ENCODE measurements at places on chromosomes 12 and 14. TPM values are rescaled to one million over a fixed set of nuclear protein-coding genes. Genes with fewer than 3 reads are reported as not detected.

The CIROP gene
- total RNA-seq, result not detected

The KRT76 gene
- not detected for total RNA-seq

The DHRS2 gene
- total RNA-seq, result 3.7 TPM

The MGP gene
- not detected for total RNA-seq

The KLHL33 gene
- 0.05 TPM for total RNA-seq

The CNTN1 gene
- not detected for total RNA-seq

The KRT6C gene
- not detected for total RNA-seq

The WSCD2 gene
- total RNA-seq, result not detected

The SLC41A2 gene
- 11.1 TPM for total RNA-seq

The HOXC9 gene
- total RNA-seq, result not detected

The LRTM2 gene
- not detected for total RNA-seq

The BBOF1 gene
- 1.9 TPM for total RNA-seq

The FSCB gene
- total RNA-seq, result not detected

The POTEM gene
- not detected for total RNA-seq

The LMNTD1 gene
- not detected for total RNA-seq

The KCNH3 gene
- 2.4 TPM for total RNA-seq

The TPPP2 gene
- not detected for total RNA-seq

The CD163 gene
- total RNA-seq, result not detected

The CLEC4C gene
- not detected for total RNA-seq

The MORN3 gene
- 2.0 TPM for total RNA-seq

The FAM222A gene
- total RNA-seq, result 0.53 TPM

The CPNE6 gene
- total RNA-seq, result not detected

The PLEKHH1 gene
- 4.1 TPM for total RNA-seq

The P2RX2 gene
- not detected for total RNA-seq

The FBXW8 gene
- total RNA-seq, result 6.1 TPM
